IMR-90 (cell line): ENCODE measurements at places on chromosomes 1 and 21. TPM values are rescaled to one million over a fixed set of nuclear protein-coding genes. Genes with fewer than 3 reads are reported as not detected.

Gene PHGDH
- total RNA-seq: 162 and 331 TPM in 2 replicates

Gene GBP6
- total RNA-seq: not detected in 2 replicates

Gene IQCC
- 1.9 and 2.2 TPM in 2 replicates for total RNA-seq

Gene LAMB3
- 0.72 and 1.1 TPM in 2 replicates for total RNA-seq

- DNase-seq: no peak
Observed at GRCh38 chr1:226733876-226734275, 5.2 kb downstream of the ITPKB start.

- peak; percentile 31 for DNase-seq
Observed at GRCh38 chr1:38872401-38873026, 634 bp downstream of the MYCBP start.

DNA sequence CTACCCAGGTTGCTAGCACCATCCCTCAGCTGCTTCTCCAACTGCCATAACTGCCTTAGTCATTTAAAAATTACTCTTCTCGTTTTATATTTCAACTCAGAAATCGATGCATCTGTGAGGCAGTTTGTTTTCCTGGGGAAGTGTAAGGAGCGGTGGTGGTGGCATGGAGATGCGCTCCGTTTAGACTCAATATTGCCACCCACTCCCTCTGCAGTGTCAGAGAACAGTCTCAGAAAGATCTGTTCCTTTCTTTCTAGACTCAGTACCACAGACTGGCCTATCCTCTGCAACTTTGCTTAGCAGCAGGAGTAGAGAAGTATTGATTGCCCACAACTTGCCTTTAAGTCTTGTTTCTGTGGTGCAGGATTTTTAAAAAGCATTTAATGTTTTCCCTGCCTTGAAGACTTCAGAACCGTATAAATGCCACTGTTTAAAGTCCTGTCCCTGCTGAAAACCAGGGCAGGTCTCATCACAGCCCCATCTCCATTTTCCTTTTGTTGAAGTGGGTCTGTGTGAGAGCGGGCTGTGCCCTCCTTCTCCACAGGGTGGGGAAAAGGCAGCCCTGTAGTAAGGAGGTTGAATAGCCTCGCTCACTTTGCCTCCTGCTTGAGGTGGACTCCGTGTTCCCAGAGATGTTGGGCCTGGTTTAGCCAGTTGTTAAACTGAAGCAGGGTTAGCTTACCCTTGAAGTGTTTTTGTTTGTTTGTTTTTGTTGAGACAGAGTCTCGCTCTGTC lies 105.2 kb downstream of the NFIA start:
- no peak for DNase-seq

DNA sequence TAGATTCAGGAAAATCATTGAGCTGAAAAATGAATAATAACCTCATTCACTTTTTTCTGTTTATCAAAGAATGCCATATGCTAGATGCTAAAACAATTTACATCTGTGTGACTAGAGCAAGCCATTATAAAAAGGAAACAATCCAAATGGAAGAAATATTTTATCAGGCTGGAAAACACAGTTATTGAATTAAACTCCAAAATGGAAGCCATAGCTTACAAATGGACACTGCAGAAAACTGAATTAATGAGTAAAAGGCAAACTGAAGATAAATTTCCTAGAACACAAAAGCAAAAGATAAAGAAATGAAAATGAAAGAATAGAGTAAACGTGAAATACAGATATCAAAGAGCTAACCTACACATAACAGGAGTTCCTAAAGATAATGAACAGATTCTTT lies 33.1 kb upstream of the IL10 start:
- no peak for DNase-seq
